Spleen (tissue), 13 donors: ENCODE measurements at places on chromosomes 4 and X. TPM values are rescaled to one million over a fixed set of nuclear protein-coding genes. Genes with fewer than 3 reads are reported as not detected.
A peak's percentile ranks its signal among the peaks of the same experiment; 100 is the strongest.

DNA sequence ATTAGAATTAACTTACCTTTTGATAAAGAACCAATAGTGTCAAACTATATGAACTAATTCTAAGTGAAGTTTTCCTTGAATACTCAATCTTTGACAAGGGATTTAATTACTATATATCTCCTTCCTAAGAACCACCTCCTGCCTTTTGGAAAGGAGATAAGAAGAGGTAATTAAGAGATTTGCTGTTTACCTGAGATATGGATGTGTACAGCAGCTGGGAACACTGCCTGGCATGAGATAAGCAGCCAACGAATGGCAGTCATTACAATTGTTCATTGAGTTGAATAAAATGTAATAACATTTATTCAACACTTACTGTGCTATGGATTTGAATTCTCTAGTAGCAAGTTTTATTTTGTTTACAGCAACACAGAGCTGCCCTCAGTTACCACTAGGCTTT is 407.1 kb downstream of the SPOCK3 start:
- H3K27me3 ChIP-seq = no peaks in the 10 kb centered on the region
- H3K4me3 ChIP-seq = no peak overlapping the region
- no peaks in the 10 kb centered on the region for H3K36me3 ChIP-seq
- H3K4me1 ChIP-seq = no peaks in the 10 kb centered on the region
- no peak for DNase-seq

GRCh38 chr4:110309675-110310074 is 111.3 kb upstream of the ELOVL6 start:
- no peaks in the 10 kb centered on the region for H3K4me1 ChIP-seq
- H3K36me3 ChIP-seq = no peaks in the 10 kb centered on the region
- H3K4me3 ChIP-seq = no peak overlapping the region
- DNase-seq = no peak
- H3K27ac ChIP-seq = no peak overlapping the region
- H3K27me3 ChIP-seq = no peaks in the 10 kb centered on the region

DNA sequence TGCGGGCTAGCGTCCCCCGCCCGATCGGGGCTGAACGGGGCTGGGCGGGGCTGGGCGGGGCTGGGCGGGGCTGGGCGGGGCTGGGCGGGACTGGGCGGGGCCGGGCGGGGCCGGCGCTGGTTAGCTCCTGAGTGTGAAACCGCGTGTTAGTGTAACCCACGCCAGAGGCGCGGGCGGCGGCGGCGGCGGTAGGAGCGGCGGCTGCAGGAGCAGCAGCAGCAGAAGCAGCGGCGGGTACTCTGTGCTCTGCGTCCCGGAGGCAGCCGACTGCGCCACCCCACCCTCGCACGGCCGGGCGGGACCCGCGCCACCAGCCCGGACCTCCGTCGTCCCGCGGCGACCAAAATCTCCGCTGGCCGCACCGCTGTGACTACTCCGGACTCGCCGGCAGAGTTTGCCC is 128.1 kb downstream of the LAS1L start:
- peak overlapping the region; percentile 28 for H3K4me3 ChIP-seq
- no peak overlapping the region for H3K27ac ChIP-seq
- peaks cover 40% of the 10 kb centered on the region for H3K27me3 ChIP-seq

C4orf46 gene
- polyA plus RNA-seq = 1.9 TPM

GRIA3 gene
- polyA plus RNA-seq = 0.10 TPM
